ENCODE measurements at places on chromosomes 2 and 18.

- DNase-seq = no peak
Measured at GRCh38 chr2:117980783-117981676, 32.8 kb downstream of the CCDC93 start.

GRCh38 chr18:53606792-53607191 lies 617.7 kb downstream of the MBD2 start:
- DNase-seq = no peak

- DNase-seq = peak; percentile 67
Measured at GRCh38 chr2:172461591-172462372, 34.4 kb downstream of the ITGA6 start.

DNA sequence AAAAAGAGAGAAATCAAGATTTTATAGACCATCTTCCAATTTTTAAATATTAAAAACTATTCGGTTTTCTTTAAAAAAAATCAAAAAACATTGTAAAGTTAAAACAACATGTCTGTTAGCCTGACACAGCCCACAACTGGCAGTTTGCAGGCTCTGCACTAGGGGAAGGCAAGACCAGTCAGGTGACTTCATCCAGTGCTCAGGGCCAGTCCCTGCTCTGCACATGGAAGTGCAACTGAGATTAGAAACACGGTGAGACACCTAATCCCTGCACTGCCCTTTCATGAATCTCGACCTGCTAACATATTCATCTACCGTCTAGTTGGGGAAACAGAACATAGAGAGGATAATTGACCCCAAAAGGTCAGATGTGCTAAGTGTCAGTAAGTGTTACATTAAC lies 135.2 kb downstream of the BARD1 start:
- DNase-seq = no peak

DNA sequence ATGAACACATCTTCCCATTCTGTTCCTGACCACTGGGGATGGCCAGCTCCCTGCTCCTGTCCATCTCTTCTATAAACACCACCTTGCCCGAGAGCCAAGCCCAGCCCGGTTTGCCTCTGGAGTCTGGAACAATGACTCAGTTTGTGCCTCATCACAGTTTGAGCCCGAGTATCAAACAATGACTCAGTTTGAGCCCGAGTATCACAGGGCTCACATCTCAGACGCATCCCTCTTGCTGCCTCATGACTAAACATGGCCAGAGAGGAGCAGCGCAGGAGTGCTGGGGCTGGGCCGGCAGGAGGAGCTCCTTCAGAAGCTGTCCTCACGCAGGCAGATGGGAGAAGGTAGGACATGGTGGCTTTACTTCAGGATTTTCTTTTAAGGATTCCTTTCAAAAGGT lies 68.7 kb downstream of the PXDN start:
- no peak for DNase-seq

GRCh38 chr2:9656270-9656766 lies 25.5 kb upstream of the YWHAQ start:
- DNase-seq = no peak

DNA sequence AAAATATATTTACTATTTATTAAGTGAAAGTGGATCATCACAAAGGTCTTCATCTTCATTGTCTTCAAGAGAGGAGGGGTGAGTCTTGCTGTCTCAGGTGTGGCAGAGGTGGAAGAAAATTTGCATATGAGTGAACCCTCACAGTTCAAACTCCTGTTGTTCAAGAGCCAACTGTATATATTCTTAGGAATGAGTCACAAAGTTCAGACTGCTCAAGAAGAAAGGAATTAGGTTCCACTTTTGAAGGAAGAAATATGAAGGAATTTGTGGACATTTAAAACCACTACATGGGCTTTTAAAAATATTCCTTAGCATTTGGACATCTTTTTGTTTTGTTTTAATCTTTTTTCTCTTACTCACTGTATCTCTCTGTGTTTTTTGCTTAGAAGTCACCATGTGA lies 212.6 kb downstream of the INSIG2 start:
- no peak for DNase-seq

DNA sequence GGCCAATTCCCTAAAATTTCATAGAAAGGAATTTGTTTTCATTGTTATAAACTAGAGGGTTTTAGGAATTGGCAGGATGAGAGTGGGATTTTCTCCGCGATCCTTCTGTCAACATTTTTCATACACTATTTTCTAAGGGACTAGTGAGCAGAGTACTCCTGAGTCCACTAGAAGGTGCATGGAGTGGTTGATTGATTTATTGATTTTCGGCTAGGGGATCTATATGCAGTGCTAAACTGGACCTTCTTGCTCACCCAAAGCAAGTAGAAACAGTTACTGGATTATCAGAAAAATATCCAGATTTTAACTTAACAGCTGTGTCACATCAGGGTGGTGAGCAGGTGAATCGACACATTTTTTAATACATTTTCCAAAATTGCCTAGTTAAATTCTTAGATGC lies 159.9 kb upstream of the DTNA start:
- no peak for DNase-seq

DNA sequence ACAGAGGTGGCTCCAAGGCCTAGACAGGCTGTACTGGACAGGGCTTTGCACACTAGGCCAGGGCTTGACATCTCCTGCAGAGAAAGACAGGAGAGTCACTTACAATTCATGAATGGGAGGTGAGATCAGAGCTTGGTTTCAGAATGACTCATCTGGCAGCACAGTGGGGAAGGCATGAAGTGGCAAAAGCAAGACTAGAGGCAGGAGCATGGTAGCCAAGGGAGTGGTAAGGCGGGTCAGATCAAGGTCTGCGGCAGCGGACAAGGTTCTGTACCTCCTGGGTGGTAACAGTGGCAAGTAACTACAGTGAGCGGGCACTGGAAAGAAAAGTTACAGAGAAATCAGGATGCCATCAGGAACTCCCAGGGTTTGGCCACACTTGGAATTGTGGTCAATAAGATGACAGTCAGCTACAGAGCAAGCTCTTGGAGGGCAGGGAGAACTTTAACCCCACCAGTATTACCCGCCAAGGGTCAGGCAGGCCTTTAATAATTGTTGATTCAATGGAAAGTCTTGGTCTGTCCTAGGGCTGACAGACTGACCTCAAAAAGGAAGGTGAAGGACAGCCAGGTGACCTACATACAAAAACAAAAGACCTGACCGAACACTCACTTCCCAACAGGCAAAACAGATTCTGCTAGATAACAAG lies 5.7 kb downstream of the MCFD2 start:
- DNase-seq = no peak

- no peak for DNase-seq
Measured at GRCh38 chr2:9189901-9190300, 16.7 kb upstream of the ASAP2 start.

- DNase-seq = no peak
Measured at GRCh38 chr2:240347949-240348500, 87.4 kb upstream of the GPC1 start.

- DNase-seq = no peak
Measured at GRCh38 chr18:11372163-11372562, 222.8 kb upstream of the PIEZO2 start.

- DNase-seq = no peak
Measured at GRCh38 chr2:98538280-98539041, 69.9 kb downstream of the COA5 start.

GRCh38 chr2:118974103-118974993 lies 32.4 kb downstream of the MARCO start:
- no peak for DNase-seq

GRCh38 chr2:186618696-186619095 lies 28.8 kb downstream of the ITGAV start:
- no peak for DNase-seq

DNA sequence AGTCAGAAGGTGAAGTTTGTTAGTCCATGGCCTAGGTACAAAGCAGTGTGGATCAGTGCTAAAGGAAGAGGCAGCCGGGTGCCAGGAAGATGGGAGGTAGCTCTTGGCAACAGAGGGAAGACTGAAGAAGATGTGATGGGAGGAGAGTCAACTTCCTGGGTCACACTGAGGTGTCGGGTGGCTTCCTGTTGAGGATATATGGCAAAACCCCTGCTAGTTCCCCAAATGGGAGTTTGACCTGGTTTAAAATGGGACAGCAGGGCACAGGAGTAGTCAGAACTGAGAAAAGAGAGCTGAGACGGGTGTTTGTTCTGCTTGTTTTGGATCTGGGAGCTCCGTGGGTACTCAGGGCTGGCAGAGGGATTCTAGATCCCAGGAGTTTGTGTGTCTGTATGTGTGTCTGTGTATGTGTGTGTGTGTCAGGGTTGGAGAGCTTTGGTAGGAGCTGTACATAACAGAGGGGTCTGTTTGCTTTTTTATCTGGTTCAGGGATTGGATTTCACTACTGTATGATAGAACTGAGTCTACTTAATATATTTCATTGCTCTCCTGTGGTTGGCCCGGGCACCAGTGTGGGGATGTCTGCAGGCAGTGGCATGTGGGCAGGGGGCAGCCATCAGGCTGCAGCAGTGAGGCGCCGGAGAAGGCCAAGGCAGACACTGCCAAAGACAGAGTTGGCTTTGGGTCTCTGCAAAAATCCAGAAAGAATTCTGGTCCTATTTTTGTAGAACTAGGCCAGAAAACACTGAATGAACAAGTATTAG lies 17.1 kb downstream of the MXD1 start:
- DNase-seq = no peak

- peak; percentile 37 for DNase-seq
Measured at GRCh38 chr2:178404368-178404767, 46.6 kb downstream of the PRKRA start.

DNA sequence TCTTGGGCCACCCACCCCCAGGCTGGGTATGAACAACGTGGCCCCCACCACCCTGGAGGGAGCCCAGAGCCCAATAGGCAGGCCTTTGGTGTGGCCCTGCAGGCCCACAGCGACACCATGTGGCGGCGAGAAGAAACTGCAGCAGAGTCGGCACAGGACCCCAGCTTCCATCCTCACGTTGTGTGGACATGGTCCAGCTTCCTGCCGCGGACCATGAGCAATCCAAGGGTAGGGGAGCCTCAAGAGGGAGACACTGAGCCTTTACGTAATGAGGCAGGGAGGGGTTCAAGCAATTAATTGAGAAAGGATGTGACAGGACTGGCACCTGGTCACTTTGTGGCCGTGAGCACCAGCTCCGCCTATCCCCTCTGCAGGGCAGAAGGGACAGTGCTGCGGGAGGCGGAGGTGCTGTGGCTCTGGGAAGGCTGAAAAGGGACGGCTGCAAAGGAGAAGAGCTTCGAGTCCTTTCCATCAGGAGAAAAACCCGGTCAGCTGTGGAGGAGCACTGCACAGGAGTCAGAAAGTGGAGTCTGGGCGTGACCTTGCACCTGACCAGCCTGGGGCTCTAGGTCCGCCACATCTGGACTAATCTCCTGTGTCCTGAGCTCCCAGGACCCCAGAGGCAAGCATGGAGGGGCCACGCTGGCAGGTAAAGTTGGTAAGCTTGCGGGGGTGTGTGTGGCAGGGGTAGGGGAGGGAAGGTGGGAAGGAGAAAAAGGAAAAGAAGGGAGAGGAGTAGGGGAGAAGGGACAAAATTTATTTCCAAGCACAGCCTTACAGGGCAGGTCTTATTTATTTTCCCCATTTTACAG lies 44.9 kb downstream of the TMEM37 start:
- peak; percentile 48 for DNase-seq

- DNase-seq = no peak
Measured at GRCh38 chr2:126995621-126996377, 97.1 kb downstream of the TEX51 start.

GRCh38 chr18:28177828-28178635 lies 1.1 kb upstream of the CDH2 start:
- peak; percentile 87 for DNase-seq

DNA sequence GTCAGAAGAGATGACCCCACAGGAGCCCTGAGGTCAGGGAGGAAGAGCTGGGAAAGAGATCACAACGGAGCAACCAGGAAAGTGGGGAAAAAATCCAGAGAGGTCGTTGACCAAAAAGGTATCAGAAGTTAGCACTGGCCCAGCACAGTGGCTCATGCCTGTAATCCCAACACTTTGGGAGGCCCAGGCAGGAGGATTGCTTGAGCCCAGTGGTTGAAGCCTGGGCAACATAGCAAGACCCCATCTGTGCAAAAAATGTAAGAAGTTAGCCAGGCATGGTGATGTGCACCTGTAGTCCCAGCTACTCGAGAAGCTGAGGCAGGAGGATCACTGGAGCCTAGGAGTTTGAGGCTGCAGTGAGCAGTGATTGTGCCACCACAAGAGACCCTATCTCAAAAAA lies 121.5 kb downstream of the GBX2 start:
- DNase-seq = no peak

- DNase-seq = no peak
Measured at GRCh38 chr18:24766376-24766775, 305.9 kb downstream of the HRH4 start.

- DNase-seq = no peak
Measured at GRCh38 chr2:159891917-159892730, 94.1 kb upstream of the CD302 start.

- DNase-seq = no peak
Measured at GRCh38 chr2:207502577-207503198, 27.1 kb upstream of the CREB1 start.

GRCh38 chr2:77009307-77009706 lies 512.9 kb downstream of the LRRTM4 start:
- peak; percentile 11 for DNase-seq

- DNase-seq = no peak
Measured at GRCh38 chr2:64998658-64999061, 9.5 kb downstream of the SLC1A4 start.

DNA sequence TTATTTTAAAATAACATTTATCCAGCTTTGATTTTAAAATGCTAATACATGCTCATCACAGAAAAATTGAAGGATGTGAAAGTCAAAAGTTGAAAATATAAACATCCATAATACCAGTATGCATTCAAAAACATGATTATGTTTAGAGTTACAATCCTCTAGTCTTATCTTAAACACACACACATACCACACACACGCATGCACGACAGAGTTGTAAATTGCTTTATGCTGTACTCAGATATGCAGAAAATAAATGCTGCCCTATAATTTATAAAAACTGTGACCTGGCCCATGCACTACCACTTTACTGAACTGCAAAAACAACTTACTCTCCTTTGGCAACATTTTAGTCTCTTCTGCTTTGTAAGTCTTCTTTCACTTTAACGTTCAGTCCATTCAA lies 793.0 kb upstream of the FANCL start:
- no peak for DNase-seq

- DNase-seq = no peak
Measured at GRCh38 chr2:73426176-73426575, 40.5 kb downstream of the ALMS1 start.

GRCh38 chr2:20094142-20094755 lies 42.8 kb upstream of the LAPTM4A start:
- DNase-seq = no peak

DNA sequence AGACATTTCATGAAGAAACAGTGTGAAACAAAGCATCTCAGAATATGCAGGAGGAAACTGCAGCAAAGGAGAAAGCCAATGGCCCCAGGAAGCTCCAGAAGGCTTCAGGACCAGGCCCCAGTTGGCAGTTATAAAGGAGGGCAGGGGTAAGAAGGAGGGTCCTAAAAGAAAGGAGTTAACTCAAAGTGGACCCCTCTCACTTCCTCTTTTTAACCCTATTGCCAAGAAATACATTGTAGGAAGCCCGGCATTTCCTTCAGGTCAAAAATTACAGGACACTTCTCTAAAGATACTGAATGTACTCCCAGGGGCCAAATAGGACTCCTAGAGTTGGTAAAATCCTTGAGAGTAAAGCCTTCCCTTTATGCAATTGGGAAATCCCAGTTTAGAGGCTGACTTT lies 77.1 kb upstream of the TGFA start:
- DNase-seq = no peak

- DNase-seq = no peak
Measured at GRCh38 chr2:64861452-64862397, 127.5 kb upstream of the SLC1A4 start.
